Suprapubic skin (tissue), 4 donors: ENCODE measurements at places on chromosomes 16 and 17.

DNA sequence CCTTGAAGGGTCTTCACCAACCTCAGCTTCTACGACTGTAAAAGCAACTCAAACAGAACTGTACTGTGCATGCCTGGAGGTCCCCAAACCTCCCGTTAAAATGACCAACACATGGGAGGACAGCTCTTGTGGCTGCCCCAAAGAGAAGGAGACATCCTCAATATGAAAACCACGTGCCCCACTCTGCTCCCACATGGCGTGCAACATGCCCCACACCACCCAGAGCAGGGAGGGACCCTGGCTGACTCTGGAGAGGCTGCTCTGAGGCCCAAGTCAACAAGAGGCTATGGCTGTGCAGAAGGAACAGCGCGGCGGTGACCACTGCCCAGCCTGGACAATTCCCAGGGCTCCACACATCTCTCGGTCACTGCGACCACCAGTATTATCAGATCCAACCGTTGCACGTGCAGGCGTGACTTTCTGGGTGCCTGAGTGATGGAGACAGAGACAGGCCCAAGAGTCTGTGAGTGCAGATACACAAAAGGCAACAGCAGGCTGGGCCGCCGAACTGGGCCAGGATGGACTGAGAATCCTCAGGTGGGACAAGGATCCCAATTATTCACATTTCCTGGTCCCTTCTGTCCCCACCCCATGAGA lies 1.4 kb downstream of the PLD6 start:
- no peak for DNase-seq

DNA sequence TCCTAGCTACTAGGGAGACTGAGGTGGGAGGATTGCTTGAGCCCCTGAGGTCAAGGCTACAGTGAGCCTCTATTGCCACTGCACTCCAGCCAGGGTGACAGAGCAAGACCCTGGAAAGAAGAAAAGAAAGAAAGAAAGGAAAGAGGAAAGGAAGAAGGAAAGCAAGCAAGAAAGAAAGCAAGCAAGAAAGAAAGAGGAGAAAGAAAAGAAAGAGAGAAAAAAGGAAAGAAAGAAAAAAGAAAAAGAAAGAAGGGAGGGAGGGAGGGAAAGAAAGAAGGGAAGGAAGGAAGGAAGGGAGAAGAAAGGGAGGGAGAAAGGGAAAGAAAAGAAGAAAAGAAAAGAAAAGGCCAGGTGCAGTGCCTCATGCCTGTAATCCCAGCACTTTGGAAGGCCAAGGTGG lies 9.0 kb downstream of the ACTG1 start:
- DNase-seq: no peak

DNA sequence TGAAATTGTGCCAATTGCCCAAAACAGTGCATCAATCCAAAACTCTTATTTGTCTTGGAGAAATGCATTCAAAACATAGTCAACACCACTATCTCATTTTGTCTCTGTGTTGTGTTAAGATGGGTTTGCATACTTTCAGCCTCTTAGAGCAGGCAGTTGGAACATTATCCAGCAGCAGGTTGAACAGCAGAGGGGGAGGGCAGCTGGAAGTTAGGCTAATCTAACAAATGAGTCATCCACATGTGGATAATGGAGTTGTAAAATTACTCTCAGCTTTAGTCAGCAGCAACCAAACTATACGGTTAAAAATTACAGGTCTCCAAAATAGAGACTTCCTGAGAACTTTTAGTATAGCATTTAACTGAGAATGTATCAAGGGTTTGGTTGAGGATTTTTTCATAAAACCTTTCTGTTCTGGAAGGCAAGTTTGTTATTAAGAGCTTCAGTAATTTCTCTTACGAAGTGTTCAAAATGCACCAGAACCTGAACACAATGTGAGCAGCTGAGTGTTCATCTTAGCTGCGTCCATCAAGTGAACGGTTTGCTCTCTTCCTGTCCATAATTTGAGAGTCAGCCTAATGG lies 46.3 kb downstream of the PRKCA start:
- no peak for DNase-seq

DNA sequence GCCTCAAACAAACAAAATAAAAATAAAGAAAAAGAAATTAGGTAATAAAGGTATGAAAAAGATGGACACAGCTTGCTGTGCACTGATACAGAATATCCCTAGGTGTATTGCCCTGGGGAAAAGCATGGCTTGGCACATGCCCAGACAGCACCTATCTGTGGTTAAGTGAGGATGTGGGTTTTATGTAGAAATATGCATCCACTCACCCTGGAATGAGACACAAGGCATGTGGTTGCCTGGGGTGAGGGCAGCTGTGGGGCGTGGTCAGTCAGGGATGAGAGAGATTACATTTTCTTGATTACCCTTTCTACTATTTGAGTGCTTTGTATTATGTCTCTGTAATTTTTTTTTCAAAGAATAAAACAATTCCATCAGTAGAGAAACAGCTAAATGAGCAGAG lies 6.9 kb downstream of the PLLP start:
- peak; percentile 48 for DNase-seq

- peak; percentile 63 for DNase-seq
Observed at GRCh38 chr17:28193241-28193640, 125.8 kb upstream of the TMEM97 start.

GRCh38 chr16:11114366-11115164 lies 141.4 kb downstream of the SOCS1 start:
- DNase-seq: no peak
